Common myeloid progenitor, CD34-positive (primary cell): ENCODE measurements at places on chromosomes 16 and 17.

DNA sequence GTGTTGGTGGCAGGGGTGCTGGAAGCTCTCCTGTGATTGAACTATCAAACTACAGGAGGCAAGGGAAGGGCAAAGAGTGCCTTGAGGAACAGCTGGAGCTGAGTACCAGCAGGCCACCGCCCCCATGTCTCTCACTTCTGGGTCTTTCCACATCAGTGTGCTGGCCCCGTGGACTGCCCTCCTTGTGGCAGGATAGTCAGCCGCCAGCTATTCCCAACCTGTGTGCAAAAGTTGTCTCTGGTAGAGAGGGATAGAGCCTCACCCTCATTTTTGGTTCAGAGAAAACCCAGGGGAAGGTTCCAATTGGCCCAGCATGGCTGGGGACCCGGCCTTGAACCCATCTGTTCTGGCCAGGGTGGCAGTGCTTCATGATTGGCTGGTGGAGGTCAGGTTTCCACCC is 211.8 kb downstream of the IRF8 start:
- DNase-seq, result no peak

DNA sequence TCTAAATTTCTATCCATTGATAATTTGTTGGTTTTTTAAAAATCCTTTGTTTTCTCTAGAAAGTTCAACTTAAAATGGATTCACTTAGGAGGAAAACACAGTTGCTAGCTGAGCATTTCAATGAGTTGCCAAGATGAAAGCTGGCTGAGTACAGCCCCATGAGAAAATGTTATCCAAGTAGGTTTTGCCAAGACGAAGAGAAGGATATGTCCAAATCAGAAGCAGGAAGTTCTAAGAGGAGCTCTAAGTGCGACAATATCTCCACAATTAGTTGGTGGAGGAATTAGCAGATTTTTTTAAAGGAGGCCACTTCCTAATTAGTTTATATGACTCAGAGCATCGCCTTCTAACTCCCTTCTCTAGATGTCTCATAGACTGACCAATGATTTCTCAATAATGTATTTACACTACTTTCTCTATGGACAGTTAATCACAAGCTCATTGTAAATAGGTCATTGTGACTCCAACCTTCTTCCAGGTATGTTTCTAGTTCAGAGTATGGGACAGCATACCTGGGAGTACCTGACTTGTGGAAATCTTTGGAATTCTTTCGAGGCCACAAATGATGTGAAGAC is 873.3 kb upstream of the SOX9 start:
- no peak for DNase-seq

GRCh38 chr16:4525069-4525468 is 13.5 kb downstream of the CDIP1 start:
- DNase-seq, result no peak

- no peak for DNase-seq
Observed at GRCh38 chr16:175011-175949, 1.2 kb upstream of the HBA1 start.

GRCh38 chr17:49742166-49742638 is 21.7 kb downstream of the FAM117A start:
- DNase-seq, result no peak

DNA sequence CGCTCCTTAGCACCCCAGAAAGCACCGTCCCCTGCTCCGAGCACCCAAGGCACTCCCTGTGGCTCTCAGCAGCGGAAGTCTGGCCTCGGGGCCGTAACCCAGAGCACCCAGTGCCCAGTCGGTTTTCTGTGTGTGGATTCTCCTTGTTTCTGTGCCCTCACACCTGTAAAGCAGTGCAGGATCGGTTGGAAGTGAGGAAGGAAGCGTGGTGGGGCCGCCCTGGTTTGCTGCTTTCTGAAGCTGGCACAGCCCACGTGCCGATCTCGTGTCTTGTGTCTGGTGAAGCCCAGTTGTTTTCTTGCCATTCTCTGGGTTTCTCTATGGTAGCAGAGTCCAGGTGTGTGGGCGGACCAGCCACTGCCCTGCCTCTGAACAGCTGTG is 3.7 kb downstream of the ACSF3 start:
- no peak for DNase-seq

DNA sequence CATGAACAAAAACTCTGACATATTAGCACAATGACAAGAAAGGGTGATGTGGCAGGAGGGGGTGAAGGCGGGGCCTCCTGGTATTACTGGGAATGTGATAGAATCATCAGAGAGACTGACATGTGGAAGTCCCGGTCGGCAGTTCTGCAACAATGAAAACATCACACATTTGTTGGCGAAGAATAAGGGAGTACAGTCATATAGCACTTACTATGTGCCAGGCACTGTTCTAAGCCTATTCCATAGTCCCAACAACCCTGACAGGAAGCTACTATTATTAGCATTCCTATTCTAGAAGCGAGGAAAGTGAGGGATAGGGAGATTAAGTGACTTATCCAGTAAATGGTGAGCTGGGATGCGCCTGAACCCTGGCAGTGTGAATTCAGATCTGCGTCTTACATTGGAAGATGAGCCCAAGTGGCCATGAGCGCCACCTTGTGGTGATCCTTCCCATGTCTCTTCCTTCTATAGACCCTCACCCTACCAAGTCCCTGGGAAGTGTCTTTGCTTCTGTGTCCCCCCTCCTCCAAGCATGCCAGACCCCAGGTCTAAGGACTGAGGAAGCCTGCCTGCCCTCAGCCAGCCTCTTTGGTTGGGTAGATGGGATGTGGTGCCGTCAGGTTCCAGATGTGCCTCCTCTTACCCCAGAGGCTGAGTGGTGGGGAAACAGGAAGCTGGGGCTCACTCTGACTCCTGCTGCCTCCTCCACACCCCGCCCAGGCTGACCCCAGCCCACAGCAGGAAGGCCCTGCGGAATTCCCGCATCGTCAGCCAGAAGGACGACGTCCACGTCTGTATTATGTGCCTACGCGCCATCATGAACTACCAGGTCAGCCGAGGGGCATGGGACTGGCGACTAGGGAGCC is 14.0 kb downstream of the FMNL1 start:
- peak; percentile 90 for DNase-seq

DNA sequence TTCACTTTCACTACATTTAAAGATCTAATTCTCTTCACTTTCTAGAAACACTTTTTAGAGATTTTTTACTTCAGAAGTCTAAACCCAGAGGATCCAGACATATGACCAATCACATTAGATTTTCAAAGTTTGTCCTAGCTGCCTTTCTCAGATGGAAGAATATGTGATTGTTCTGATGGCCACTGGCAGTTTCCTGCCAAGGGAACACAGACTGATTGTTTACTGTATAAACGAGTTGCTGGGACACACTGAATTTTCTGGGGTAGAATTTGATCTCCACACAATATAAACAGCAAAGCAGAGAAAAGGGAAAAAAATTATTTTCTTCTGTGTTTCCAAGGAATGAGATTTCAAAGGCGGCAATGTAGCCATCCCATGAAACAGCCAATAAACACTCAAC is 480.0 kb downstream of the TOX3 start:
- DNase-seq, result no peak

DNA sequence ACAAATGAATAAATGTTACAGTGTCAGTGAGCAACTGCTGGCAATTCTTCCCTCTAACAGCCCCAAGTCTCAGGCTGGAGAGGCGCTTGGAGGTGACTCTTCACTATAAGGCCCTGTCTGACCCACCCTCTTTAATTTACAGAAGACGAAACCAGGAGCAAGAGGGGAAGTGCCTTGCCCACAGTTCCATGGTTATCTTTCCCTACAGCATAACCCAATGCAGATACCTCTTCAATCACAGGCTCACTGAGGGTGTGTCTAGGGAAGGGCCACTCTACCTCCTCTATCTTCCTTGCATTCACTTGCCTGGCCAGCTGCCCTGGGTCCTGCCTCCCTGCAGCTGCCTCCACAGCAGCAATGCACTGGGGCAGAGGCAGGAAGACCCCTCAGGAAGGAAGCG is 9.6 kb upstream of the N4BP1 start:
- no peak for DNase-seq

- no peak for DNase-seq
Observed at GRCh38 chr16:73065632-73066330, 17.9 kb upstream of the ZFHX3 start.

- no peak for DNase-seq
Observed at GRCh38 chr16:27547134-27547533, 2.6 kb downstream of the GTF3C1 start.

- no peak for DNase-seq
Observed at GRCh38 chr17:82531431-82531881, 11.9 kb downstream of the FOXK2 start.

- peak; percentile 61 for DNase-seq
Observed at GRCh38 chr16:17467923-17468540, 2.7 kb downstream of the XYLT1 start.

DNA sequence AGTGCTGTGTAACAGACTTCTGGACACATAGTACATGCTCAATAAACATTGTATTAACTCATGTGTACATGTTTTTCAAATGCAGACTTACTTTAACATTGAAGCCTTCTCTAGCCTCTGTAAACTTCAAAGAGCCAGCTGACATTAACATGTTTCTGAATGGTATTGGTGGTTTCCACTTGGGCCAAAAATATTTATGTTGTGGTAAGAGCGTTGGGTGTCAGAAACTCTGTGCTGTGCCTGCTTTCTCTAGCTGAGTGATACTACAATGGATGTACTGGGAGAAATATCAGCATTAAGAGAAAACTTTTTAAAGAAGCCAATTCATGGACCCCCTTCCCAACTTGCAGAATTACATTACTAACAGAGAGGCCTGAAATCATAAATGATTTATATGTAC is 1951.7 kb downstream of the TP53TG3F start:
- DNase-seq, result no peak

DNA sequence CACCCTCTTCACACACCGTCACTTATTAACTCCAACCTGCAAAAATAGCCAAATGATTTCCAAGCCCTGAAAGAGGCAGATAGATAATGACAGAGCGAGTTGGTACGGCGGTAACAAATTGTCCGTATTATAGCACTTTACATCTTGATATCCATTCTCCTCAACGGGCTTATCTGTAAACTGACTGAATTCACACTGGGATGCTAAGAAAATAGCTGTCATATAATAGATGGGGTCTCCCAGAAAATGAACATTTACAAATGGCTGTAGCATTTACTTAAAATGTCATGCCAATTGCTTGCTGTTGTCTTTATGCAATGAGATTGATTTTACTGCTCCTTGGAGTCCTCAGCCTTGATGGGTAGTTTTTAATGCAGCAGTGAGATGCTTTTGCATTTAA is 225.8 kb upstream of the SDK2 start:
- DNase-seq, result no peak

DNA sequence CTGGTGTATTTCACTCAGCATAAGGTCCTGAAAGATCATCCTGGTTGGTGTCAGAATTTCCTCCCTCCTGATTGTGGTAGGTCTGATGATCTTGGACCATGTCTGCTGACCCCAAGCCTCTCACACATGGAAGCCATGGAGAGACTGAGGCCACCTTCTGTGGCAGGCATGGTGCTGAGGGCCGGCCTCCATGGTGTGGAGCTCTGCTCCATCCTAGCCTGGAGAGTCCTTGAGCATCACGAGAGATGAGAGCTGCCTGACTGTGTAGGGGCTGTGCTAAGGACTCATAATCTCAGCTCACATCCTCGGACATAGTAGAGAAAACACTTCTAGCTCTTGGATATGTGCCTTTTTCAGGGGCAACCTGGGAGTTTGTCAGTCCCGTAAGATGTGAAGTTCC is 40.6 kb downstream of the MPRIP start:
- DNase-seq, result no peak

GRCh38 chr16:29962344-29962994 is 590 bp downstream of the TMEM219 start:
- no peak for DNase-seq

GRCh38 chr16:588889-589657 is 793 bp upstream of the RAB40C start:
- DNase-seq, result peak; percentile 98

DNA sequence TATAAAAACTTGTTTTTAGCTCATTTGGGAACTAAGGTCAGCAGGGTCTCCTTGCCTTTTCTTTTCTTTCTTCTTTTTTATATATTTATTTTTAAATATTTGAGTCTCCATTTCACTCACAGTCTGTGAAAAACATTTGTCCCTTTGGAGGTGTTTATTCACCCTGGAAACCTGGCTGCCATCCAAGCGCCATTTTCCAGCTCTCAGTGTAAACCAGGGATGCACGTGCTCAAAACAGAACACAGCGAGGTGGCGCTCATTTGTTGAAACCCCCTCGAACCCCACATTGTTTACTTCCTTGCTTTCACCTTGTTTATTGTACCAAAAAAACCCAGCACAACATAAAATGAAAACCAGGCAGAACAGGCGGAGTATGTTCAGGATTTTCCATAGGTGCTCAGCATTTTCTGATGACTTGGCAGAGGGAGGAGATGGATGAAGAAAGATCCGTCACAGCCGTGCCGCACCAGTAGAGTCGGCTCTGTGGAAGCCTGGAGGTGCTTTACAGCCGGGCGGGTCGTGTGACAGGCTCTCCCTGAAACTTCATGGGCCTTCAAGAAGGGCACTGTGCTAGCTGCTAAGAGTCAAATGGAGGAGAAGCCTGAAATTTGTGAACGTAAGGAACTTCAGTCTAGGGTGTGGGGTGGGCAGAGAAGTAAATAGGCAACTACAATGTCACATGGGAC is 284.4 kb downstream of the FOXL1 start:
- no peak for DNase-seq

- DNase-seq, result peak; percentile 2
Observed at GRCh38 chr16:19765860-19766553, 47.9 kb downstream of the IQCK start.

GRCh38 chr17:77225265-77225664 is 84.5 kb downstream of the SEC14L1 start:
- DNase-seq, result no peak

DNA sequence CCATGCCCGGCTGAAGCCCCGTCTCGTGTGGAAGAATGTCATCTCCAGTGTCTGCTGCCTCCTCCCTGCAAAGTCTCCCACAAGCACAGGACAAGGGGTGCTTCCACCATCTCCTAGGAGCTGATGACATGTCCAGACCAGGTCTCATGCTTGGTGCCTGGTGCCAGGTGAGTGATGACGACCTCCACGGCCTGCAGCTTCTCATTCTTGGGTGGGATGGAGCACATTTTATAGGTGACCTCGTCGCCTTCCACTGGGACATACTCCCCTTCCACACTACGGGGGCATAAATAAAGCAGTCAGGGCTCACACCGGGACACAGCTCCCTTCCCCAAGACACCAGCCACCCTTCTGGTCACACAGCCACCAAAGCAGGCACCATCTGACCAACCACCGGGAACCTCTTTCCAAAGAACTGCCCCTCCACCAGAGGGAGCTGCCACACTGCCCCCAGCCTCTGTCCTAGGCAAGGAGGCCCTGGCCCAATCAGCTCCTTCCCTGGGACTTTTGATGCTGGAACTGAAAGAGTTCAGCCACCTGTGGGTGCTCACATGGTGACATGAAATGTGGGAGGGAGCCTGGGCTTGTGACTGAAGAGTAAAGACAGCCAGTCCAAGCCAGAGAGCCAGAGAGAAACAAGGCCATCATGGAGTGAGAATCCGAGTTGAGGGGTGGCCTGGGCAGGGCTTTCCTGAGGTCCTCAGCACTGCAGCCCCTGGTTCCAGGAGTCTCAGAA is 13.6 kb downstream of the CARHSP1 start:
- DNase-seq, result no peak

DNA sequence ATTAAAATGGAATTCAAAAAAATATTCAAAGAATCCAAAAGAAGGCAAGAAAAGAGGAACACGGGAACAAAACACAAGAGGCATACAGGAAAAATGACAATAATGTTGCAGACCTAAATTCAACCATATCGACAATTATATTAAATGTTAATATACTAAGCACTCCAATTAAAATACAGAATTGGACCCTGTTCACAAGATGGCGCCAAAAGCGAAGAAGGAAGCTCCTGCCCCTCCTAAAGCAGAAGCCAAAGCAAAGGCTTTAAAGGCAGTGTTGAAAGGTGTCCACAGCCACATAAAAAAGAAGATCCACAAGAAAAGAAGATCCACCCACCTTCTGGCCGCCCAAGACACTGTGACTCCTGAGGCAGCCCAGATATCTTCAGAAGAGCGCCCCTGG is 6.3 kb upstream of the XAF1 start:
- peak; percentile 40 for DNase-seq
